ENCODE measurements at places on chromosomes 4 and X. TPM values are rescaled to one million over a fixed set of nuclear protein-coding genes. Genes with fewer than 3 reads are reported as not detected.

DNA sequence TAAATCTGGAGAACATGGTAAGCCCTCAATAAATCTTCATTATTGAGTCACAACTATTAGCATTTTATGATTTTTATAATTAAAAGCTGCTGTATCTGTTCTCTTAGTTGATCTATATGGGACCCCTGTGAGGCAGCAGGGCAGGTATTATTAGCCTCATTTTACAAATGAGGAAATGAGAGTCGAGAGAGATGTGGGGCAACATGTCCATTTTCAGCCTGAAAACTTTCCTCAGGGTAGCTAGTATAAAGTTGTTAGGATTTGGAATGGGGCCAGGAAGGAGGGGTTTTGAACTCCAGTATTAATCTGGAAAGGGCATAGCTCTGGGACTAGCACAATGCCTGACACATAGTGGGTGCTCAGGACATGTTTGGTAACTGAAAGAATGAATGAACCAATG, 191.7 kb upstream of the GPC4 start:
- no peak for DNase-seq

Gene MORC4
- 20.0 TPM for total RNA-seq

Gene PARM1
- 92.3 TPM for total RNA-seq

Gene MAGEA1
- total RNA-seq = not detected
